ENCODE measurements at places on chromosomes 3 and 15.

DNA sequence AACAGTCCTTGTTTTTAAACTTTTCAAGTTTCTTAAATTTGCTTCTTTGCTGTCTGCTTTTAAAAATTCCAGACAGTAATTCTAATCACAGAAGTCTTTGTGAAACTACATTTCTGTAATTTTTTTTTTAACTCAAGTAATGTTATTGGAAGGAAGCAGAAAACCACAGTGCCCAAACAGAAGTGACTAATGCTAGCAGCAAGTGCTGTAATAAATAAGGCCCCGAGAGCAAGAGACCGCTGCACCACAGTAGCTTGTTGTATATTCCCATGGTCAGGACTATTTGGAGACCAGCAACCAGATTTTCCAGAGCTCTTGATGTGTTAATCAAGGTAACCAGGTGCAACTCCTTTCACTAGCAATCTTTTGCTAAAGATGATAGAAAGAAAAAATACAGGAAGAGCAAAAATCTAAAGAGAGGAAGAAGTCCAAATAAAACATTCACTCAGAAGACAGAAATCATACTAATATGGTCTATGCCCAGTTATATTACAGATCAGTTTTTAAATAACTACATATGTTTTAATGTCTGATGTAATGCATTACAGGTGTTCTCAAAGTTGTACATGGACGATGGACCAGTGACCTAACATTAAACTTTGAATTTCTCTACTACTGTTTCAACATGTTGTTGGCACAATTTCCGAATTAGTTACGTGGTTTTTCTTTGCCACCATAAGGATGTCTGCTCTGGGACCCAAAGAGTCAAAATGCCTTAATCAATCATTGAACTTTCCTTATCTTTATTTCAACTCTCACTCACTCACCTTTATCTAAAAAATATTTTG, 36.4 kb downstream of the WWTR1 start:
- DNase-seq = no peak

DNA sequence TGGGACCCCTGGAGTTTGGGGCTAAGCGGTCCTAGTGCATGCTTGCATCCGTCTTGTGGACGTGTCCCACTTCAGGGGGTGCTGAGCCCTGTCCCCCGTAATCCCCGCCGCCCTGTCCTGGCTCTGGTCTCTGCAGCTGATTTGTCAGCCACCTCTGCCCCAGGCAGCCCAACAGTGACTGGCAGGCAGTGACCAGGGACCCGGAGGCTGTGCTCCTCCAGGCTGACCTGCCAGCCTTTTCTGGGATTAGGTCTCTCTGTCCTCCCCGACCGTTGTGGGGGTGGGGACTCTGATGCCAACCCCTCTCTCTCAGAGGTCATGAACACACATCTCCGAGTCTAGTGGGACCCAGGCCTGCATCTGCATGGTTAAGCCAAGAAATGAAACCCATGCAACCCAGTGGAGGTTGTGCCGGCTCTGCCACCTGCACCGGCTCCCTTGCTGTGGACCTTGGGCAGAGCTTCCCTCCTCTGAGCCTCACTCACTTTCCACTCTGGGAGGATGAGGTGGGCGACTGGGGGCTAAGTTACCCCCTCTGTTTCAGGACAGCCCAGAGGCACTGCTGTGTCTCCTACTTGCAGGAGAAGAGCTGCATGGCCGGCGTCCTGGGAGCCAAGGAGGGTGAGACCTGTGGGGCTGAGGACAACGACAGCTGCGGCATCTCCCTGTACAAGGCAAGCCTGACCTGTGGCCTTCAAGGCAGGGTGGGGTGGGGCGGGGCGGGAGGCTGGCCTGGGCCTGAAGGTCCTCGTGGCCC, 60.2 kb downstream of the FBLN2 start:
- DNase-seq = no peak

GRCh38 chr3:38003817-38004414, 13.3 kb downstream of the VILL start:
- no peak for DNase-seq

GRCh38 chr3:13112521-13113345, 39.5 kb upstream of the IQSEC1 start:
- DNase-seq = no peak

DNA sequence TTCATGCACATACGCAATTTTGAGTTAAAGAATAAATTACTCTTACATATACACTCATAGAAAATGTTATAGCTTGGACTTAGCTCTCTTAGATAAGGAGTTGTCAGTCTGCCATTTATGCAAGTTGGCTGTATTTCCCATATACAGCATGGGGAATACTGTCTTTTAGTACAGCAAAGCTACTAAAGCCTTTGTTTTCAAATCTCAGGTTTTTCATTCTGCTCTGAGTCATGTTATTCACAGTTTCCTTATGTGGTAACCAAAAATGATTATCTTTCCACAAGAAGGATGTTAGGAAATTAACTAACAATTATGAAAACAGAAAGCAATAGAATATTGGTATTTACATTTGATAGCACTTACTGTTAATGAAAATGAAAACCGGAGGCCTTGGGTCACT, 4.3 kb upstream of the TIPARP start:
- no peak for DNase-seq

DNA sequence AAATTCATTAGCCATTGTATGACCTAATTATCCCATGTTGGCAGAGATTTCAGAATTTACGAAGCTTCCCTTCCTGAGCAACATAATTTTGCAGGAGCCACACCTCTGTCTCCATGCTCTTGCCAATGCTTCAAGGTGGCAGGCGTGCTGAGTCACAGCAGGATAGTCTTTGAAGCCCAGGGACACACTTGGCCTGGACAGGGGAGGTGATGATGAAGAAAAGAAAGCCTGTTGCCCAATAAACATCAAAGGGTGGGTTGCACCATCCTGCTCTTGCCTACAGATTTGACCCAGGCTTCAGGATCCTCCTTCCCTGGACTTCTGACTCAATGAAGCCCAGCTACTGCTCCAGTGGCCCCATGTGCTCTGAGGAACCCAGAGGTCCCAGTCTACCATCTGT, 117.1 kb downstream of the MINAR1 start:
- DNase-seq = no peak

GRCh38 chr15:80265021-80265420, 13.0 kb upstream of the CTXND1 start:
- no peak for DNase-seq

DNA sequence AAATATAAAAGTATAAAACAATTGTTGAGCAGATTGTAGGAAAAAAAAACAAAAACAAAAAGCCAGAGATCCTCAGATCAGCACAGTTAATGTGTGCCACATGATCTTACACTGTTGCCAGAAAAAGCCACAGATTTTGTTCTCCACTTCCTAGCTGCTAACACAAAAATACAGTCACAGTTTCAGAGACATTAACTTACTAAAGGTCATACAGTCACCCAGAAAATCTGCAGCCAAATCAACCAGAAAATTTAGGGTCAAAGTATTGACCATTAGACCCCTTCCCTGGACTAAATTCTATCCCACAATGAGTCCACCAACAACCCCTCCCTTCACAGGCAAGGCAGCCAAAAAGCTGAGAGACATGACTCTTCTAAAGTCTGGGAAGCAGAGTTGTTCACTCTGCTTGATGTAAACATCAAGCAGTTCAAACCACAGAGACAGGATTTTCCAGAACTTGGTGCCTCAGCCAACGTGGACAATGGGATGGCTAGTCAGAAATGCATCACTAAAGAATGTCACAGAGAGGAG, 59.1 kb downstream of the SST start:
- DNase-seq = no peak

DNA sequence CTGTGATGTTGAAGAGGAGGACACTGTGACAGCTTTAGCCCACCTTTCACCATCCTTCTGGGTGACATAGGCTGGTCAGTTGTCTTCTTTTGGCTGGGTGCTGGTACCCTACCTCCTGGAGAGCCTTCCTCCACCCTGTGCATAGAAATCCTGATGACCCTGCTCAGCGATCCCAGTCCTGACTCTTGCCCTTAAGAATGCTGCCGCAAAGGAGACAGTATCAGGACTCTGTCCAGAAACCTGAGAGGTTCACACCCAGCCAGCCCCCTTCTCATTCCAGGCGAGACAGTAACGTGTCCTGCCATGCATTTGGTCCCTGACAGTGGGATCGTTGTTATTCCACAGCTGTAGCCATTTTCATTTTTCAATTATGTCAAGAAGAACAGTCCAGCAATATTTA, 312.8 kb upstream of the CHRM5 start:
- DNase-seq = no peak

- no peak for DNase-seq
Observed at GRCh38 chr3:175413926-175414325, 554.8 kb downstream of the NAALADL2 start.

- DNase-seq = no peak
Observed at GRCh38 chr3:143124601-143125520, 5.3 kb downstream of the CHST2 start.

Data from NCI-H1092 (cell line).